ENCODE measurements at places on chromosomes 7 and 10.

- DNase-seq = no peak
Measured at GRCh38 chr7:4056552-4057288, 625.4 kb upstream of the FOXK1 start.

DNA sequence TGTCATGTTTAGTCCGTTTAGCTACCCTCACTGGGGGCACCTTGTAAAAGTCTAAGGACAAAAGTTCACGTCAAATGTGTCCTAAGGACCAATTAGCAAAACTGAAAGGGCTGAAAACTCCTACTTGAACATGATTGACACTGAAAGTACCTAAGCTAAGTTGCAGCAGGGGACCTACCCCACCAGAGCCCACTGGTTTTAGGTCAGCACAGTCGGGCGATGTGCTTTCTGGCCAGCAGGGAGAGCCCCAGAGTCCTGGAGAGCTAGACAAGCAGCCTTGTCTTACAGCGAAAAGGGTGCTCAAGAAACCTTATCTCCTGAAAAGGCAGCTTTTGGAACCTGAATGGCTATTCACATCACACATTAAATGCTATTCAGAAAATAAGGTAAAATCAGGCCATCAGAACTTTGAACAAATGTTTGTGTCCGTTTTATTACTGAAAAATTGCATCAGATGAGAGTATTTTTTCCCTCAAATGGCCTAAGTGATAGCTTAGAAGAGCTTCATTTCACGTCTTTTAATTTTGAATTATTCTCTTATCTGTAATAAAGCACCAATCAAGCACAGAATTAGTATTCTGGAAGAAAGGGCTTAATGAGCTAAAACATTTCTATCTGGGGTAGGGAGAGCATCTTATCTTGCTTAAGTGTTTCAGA is 52.2 kb upstream of the MKI67 start:
- DNase-seq = no peak

- no peak for DNase-seq
Measured at GRCh38 chr10:77622889-77623291, 14.7 kb downstream of the KCNMA1 start.

DNA sequence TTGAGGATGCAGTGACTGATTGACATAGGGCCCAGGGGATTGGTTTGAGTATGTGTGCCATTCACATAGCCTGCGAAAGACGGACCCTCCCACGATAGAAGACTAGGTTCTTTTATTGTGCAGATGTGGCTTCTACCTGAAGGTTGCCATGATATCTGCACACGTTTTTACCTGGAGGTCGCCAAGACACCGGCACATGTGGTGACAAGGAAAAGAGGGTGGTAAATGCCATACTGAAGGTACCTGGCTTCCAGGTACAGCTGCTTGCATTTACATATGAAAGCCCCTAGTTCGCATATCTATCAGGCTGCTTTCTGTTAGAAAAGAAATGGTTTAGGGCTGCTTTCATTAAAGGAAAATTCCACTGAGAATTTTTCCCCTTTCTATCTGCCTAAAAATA is 43.6 kb downstream of the ZNF22 start:
- DNase-seq = no peak

DNA sequence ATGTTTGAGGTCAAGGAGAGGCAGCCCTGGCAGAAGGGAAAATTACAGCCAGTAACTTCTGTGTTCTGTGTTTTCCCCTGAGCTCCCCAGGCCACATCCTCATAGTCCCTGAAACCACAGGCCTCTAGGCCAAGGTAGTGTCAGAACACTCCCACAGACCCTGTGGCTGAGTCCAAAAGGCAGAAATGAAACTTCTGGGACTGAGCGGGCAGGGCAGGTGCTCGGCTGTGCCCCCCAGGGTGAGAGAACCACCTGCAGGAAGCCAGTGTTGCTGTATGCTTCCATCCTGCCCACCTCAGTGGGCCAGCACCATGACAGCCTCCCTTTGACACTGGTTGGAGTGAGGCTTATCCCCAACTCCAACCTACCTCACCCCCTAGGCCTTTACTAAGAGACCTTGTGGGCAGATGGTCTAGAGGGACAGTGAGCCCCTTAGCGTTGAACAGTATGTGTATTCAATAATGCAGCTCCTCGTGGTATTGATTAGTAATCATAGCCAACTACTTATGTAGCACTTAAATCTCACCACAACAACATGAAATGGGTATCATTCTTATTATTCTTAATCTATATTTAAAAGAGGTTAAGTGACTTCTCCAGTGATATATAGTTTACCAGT is 30.3 kb downstream of the PIK3CG start:
- no peak for DNase-seq

DNA sequence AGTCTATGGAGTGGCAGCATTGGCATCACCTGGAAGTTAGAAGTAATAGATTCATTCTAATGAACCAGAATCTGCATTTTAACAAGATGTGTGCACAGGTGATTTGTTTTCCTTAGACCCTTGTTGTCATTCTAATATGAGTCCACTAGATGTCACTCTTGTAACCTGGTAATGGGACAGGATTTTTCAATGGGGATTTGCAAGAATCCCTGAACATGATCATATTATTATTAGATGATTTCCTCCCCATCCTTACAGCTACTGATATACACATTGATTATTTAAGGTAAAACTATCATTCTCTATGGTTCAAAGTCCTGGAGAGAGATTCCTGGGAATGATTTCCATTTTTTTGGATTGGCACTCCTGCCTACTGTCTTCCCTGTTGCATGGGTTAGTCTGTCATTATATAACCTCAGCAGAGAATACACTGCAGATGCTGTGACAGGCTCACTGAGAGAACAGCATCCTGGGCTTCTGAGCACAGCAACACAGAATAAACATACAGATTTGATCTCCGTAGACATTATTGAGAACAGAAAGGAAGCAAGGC is 194.9 kb downstream of the SUGCT start:
- no peak for DNase-seq

DNA sequence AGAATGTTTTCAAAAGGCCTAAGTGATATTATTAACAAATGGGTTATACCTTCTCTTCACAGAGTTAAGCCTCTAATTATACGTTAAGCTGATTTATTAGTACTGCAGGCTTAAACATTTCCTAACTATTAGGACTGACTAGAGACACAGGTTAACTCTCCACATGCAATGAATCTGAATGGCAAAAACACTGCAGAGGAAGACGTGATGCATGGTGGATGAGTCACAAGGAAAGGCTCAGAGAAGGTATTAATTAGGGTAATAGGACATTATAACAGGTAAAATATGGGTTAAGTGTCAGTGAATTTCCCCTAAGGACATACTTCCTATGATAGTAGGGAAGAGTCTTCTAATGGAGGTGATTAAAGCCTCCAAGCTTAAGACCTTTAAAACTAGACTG is 24.7 kb upstream of the SEM1 start:
- no peak for DNase-seq

DNA sequence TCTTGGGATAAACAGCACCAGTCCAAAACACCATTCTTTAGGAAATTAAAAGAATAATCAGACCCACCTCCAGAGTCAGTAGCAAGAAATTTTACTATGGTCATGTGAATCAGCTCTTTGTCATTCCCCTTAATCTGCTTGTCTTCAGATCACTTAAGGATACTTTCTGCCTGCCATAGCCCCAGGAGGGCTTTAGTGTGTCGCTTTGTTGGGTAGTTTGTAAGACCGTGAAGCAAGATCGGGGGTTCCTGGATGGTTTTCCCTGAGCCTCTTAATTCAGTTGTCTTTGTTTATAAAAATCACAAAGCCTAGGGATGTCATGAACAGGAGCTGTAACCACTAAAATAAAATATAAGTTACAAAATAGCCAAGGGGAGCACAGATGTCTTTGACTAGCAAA is 223.6 kb downstream of the RELN start:
- DNase-seq = no peak

GRCh38 chr7:46930366-46930765 is 651.5 kb downstream of the TNS3 start:
- no peak for DNase-seq

GRCh38 chr10:28533571-28534304 is 820 bp downstream of the WAC start:
- peak; percentile 62 for DNase-seq

DNA sequence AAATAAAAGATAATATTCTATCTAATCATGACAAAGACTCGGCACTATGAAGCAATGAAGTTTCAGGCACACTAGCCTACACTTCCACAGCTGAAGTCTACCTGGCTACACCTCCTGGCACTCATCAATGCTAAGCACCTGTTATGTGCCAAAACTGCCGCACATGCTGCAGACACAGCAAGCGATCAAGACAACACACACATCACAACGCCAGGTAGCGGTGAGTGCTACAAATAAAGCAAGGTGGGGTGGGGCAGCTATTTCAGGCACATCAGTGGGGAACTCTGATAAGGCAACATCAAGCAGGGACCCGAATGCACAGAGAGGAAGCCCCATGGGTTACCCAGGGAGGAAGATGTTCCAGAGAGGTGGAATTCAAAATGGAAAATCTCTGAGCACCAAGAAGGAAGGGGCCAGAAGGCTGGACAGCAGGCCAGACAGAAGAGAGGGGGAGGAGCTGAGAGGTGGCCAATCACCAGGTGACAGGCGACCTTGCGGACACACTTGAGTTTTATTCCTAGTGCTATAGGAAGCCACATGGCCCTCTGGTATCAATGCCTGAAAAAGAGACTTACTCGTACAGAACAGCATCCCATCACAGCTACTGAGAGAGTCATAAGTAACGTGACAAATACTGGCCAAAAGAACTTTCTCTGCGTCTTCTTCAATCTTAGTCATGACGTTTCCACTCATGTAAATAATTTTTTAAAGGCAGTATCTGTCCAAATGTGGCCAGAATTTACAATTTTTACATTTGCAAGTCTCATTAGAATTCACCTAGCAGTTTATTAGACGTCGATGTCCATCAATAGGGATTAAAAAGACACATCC is 8.0 kb downstream of the PSAP start:
- DNase-seq = no peak

DNA sequence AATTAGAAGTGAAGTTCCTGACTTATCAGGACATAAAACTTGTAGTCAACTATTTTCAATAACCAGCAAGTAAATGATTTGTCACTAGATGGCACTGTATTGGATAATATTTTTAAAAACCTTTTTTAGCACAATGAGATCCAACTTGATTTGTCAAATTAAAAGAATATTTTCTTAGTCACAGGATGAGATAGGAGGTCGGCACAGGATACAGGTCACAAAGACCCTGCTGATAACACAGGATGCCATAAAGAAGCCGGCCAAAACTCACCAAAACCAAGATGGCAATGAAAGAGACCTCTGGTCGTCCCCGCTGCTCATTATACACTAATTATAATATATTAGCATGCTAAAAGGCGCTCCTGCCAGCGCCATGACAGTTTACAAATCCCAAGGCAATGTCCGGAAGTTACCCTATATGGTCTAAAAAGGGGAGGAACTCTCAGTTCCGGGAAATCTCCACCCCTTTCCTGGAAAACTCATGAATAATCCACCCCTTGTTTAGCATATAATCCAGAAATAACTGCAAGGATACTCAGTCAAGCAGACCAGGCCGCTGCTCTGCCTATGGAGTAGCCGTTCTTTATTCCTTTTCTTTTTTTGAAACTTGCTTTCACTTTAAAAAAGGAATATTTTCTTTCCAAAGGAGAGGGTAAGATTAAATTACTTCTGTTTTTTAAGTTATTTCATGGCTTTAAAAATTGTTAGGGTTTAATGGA is 255.7 kb upstream of the MKLN1 start:
- no peak for DNase-seq

GRCh38 chr10:63416376-63416775 is 49.4 kb downstream of the JMJD1C start:
- no peak for DNase-seq

GRCh38 chr10:93516006-93516380 is 19.6 kb downstream of the CEP55 start:
- DNase-seq = no peak

GRCh38 chr10:133088956-133089800 is 1.5 kb downstream of the ADGRA1 start:
- DNase-seq = peak; percentile 87

DNA sequence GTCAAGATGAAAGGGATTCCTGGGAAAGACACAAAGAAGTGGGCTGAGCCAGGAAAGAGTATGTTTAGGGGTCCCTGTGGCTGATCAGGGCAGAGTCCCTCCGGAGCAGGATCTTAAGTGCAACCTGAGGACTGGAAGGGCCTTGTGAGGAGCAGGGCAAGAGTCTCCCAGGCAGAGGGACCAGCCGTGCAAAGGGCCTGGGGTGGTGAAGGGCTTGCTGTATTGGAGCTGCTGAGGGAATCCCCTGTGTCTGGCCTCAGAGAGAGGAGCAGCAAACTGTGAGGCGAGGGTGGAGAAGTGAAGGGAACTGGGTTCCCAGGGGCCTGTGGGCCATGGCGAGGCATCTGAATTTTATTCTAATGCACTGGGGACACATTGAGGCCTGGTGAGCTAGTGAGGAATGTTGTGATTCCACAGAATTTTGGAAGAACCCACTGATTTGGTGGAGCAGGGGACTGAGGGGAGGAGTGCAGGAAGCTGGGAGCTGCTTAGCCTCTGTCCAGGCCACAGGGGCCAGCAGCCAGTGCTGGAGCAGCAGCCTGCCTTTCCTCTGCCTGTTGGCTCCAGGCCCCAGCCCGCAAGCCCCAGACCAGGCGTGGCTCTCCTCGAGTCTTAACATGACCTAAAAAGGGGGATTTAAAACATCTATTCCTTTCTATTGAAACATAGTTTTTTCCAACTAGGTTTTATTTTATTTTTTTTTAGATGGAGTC is 138.4 kb upstream of the IGFBP3 start:
- no peak for DNase-seq

DNA sequence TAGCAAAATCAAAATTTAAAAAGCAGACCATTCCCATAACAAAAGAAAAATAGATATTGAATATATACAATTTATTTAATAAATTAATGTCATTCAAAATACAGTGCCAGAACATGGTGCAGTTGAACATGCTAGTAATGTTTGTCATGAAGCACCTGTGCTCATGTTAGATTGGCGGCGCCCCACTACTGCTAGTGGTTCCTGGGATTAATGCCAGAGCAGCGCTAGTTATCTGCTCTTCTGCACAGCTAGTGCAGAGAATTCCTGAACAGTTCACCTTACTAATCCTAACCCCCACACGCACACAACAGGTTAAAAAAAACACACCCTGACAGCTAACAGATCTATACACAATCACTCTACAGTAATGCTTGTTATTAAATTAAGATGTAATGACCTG is 23.4 kb downstream of the KBTBD2 start:
- no peak for DNase-seq

- DNase-seq = no peak
Measured at GRCh38 chr10:21172542-21172929, 275.4 kb upstream of the NEBL start.

DNA sequence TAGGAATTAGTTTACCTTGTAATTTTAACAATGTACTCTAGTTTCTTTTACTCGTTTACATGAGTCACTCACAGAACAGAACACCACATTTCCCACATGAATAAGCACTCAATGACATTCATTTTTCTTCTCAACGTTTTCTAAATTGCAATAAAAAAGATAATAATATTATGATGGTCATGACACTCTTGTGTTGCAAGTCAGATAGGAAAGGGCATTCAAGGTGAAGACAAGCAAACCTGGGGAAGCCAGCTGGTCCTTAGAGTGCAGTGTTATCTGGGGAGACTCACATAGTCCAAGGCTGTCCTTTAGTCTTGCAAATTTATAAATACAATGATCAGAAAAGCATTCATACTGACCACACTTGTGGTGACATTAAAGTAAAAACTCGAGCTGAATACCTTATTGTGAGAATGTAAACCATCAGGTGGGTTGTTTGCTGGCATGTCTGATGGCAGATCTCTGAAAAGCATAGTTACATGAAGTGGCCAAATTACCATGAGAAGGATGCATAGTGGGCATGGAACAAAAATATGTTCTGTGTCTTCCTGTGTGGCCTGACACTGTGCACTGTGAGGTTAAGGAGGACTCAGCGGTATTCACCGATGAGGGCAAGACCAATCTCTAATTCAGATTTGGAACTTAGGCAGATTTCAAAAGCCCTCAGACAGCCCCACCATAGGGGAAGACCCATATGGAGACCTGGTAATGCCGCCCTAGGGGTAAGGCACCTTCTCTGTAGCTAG is 158.9 kb upstream of the ASAH2 start:
- no peak for DNase-seq

Measured in dorsolateral prefrontal cortex (tissue), 122 donors.